ENCODE measurements at places on chromosomes 11 and 22. TPM values are rescaled to one million over a fixed set of nuclear protein-coding genes. Genes with fewer than 3 reads are reported as not detected.

DNA sequence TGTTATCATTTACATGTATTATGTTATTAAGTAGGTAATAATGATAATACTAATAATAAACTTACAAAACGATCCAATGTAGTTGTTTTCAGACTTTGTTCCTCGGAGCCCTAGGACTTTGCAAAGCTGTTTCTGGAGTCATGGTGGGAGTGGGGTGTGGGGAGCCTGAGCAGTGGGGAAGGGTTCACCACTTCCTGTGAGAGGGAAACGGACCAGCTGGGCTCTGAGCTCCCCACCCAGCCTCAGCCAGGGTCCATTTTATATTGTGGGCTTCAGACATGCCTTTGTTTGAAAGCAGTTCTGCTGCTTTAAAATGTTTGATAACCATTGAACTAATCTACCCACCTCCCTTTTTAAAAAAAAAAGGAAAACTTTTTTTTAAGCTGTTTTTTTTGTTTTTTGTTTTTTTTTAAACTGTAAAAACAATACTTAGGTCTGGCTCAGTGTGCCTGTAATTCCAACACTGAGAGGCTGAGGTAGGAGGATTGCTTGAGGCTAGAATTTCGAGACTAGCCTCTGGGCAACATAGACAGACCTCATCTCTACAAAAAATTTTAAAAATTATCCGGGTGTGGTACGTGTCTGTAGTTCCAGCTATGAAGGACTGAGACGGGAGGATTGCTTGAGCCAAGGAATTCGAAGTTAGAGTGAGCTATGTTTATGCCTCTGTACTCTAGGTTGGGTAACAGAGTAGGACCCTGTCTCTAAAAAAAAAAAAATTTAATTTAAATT lies 7.0 kb downstream of the SERPING1 start:
- no peak for DNase-seq

Gene P2RY6
- total RNA-seq: not detected

DNA sequence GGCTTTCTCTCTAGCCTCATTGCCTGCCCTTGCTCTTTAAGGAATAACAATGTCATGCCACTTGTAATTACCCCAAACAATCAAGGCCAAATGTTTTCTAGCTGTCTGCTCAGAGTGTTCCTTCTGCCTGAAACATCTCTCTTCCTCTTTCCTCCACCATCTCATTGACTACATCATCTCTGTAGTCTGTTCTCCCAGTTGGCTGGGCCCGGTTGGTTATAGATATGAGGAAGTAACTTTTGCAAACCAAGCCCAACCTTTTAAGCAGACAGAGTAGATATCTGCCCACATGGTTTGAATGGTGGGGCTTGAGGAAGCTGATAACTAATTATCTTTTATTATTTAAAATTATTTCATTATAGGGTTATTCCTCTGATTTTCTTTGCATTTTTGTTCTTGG lies 104.5 kb downstream of the NTM start:
- DNase-seq: no peak

DNA sequence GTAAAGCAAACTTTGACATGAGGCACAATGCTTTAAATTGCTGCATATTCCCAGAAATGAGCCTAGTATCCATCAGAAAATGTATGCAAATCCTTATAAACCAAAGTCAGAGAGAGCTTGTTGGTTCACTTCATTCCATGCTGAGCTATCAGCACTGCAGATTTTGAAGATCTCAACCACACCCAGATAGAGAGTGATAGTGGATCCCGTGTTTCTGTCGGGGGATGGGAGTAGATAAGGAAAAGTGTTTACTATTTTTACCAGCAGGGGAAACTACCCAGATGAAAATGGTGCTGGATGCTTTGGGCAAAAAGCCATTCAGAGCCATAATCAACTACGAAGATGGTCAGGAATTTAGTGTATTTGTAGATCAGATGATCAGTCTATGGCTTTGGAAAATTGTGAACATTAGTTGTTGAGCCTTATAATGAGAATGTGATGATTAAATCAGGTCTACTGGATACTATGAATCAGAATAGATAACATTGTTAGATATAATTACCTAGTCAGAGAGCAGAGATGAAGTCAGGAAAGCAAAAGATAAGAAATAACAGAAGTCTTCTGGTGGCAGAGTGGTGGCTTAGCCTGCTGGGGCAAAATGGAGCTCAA lies 10.8 kb downstream of the OR51B6 start:
- DNase-seq: no peak

Gene PGR
- not detected for total RNA-seq

Gene ANO9
- 15.1 TPM for total RNA-seq

- no peak for DNase-seq
These were observed 65.8 kb downstream of the CSTPP1 start for GRCh38 chr11:47002390-47002789.

DNA sequence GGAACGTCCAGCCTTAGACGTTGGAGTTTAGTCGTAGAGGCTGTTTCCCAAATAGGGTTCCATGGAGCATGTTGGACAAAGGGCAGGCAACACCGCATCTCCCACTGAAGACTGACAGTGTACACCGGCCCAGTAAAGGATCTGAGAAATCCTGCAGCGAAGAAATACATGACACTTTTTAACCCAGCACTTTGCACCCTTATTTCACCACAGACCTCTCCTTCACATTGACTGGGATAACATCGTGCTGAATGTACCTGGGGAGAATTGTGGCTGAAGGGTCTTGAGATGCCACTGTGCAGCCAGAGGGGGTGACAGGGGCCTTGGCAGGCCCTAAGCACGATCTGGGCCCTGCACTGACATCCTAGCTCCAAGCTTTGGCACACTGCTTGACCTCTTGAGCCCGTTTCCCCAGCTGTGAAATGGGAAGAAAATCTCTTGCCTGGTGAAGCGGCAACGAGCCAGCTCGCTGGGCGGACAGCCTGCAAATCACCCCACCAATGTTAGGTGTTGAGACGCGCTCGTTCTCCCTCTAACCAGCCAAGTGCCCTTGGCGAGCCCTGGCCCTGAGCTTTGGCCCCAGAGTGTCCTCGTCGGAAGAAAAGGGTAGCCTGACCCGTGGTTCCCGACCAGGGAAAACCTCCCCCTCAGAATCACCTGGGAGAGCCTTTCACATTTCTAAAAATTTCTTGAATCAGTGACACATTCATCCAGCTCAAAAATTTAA lies 13.4 kb downstream of the CD5 start:
- DNase-seq: no peak

Gene PDGFB
- total RNA-seq: 1.2 TPM

DNA sequence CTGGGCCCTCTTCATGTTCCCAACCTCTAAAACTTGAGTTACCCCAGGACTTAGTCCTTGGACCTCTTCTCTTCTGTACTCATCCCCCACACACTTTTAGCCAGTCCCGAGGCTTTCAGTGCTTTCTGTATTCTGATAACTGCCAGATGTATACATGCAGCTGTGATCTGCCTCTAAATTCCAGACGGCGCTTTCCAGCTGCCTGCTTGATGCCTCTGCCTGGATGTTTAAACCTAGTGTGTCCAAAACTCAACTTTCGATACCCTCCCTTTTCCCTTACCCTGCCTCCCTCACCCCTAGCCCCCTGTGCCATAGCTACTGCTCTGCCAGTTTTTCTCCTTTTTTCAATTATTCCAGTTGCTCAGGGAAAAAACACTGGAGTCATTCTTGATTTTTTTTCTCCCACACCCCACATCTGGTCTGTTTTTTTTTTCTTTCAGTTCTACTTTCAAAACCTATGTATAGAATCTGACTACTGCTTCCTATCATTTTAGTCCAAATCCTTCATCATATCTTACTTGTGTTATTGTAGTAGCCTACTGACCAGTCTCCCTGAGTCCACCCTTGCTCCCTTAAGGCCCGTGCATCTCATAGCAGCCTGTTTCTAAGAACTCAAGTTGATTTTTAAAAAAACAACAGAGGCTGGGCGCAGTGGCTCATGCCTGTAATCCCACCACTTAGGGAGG lies 32.9 kb upstream of the TECTA start:
- no peak for DNase-seq

DNA sequence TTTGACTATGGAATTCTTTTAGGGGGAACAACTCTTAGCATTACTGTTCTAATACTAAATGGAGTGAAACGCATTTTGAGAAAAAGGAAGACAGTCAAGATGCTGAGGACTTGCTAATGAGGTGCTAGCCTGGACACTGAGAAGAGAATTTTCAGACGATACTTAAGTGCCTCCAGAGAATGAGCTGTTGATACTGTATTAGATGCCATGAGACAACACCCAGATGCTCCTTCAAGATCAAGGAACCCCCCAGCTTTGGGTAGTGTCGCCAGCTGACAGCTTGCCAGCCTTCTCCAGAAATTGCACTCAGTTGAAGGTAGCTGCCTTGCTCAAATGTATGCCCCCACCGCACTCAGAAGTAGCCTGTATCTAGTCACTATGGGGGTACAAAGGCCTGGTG lies 52.5 kb upstream of the SLC36A4 start:
- DNase-seq: no peak
